ENCODE measurements at places on chromosomes 12 and 14. TPM values are rescaled to one million over a fixed set of nuclear protein-coding genes. Genes with fewer than 3 reads are reported as not detected.

GRCh38 chr12:13534242-13534641 lies 337.7 kb downstream of the EMP1 start:
- peak overlapping the region; percentile 43 for H3K4me3 ChIP-seq
- no peaks in the 10 kb centered on the region for H3K36me3 ChIP-seq
- H3K27me3 ChIP-seq, result no peaks in the 10 kb centered on the region
- H3K27ac ChIP-seq, result no peak overlapping the region

GRCh38 chr14:22380571-22381407 lies 208.2 kb downstream of the DAD1 start:
- H3K4me1 ChIP-seq, result no peaks in the 10 kb centered on the region
- no peaks in the 10 kb centered on the region for H3K36me3 ChIP-seq
- H3K27me3 ChIP-seq, result no peaks in the 10 kb centered on the region

GRCh38 chr12:65477721-65478120 lies 199.2 kb downstream of the MSRB3 start:
- no peak for DNase-seq
- H3K4me3 ChIP-seq, result no peak overlapping the region
- H3K4me1 ChIP-seq, result no peaks in the 10 kb centered on the region
- H3K27me3 ChIP-seq, result no peaks in the 10 kb centered on the region
- H3K27ac ChIP-seq, result no peak overlapping the region

DNA sequence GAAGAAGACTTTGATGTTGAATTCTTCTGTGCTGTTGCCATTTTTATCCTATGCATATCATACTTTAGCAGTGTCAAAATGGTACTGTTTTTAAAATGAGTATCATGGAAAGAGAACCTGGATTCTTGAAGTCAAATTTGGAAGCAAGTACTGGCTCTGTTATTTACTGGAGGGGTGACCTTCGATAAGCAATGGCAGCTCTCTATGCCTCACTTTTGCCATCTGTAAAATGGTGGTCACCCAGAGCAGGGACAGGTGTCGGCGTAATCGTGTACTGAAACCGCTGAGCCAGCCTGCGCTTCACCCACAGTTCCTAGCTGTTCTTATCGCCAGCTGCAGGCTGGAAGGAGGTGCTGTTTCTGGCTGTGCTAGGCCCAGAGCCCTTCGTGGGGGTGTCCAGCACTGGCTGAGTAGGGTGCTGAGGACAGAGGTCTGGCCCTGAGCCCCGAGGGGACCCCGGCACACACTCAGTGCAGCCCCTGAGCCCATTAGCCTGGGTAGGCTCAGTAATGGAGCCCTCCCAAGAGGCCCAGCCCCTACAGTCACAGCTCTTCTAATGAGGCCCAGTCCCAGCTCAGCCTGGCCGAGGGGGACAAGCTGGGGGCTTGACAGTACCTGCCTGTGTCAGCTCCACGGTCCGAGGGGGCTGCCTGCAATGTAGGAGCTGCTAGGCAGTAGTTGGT lies 183.5 kb downstream of the PHETA1 start:
- DNase-seq, result no peak
- no peaks in the 10 kb centered on the region for H3K4me1 ChIP-seq
- H3K27me3 ChIP-seq, result no peaks in the 10 kb centered on the region
- H3K4me3 ChIP-seq, result no peak overlapping the region
- no peaks in the 10 kb centered on the region for H3K36me3 ChIP-seq

DNA sequence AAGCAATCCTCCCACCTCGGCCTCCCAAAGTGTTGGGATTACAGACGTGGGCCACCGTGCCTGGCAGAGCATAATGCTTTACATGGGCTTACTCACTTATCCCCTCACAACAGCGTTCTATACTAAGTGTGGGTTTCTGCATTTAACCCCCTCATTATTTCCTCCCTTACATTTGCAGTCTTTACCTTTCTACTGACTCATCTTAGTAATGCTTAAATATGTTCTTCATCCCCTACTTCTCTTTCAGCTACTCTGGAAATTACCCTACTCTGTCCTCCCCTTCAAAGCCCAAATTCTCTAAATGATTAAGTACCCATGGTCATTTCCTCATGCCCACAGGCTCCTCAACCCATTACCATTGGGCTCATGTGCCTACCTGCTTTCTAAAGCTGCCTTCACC lies 40.7 kb downstream of the NKX2-1 start:
- no peaks in the 10 kb centered on the region for H3K27me3 ChIP-seq
- no peaks in the 10 kb centered on the region for H3K4me1 ChIP-seq
- H3K36me3 ChIP-seq, result no peaks in the 10 kb centered on the region
- no peak overlapping the region for H3K4me3 ChIP-seq

DNA sequence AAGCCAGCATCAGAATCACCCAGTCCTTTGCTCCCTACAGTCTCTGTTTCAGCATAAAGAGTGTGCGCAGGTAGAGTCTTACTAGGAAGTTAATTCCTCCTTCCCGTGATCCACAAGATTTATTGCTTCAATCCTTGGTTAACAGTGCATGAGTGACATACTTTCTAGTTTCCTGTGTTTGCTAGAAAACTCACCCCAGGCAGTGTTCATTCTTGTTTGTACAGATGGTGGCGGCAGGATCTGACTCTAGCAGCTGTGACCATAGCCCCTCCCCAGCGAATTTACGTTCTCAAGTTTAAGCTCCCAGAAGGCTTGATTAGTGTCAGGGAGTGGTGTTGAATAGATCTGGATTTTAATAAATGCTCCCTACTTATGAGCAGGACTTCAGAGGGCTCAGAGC lies 75.9 kb upstream of the ANO2 start:
- H3K27me3 ChIP-seq, result no peaks in the 10 kb centered on the region
- H3K4me3 ChIP-seq, result no peak overlapping the region
- H3K36me3 ChIP-seq, result no peaks in the 10 kb centered on the region
- no peak overlapping the region for H3K27ac ChIP-seq

DNA sequence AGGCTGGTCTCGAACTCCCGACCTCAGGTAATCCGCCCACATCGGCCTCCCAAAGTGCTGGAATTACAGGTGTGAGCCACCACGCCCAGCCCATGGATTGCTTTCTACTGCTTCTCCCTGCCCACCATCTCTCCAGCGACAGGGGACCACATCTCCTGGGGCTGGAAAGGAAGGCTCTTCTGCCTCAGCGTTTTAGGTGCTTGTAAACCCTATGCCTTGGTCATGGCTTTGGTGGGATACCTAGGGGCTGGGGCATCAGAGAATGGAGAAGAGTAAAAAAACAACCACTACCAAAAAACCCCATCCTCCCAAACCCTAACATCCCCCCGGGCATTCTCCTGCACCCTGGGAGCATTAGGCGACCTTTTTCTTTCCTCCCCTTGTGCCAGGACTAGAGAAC lies 1.1 kb upstream of the TMEM121 start:
- no peak overlapping the region for H3K27ac ChIP-seq
- H3K36me3 ChIP-seq, result no peaks in the 10 kb centered on the region
- H3K27me3 ChIP-seq, result peaks cover 4% of the 10 kb centered on the region
- no peak for DNase-seq
- H3K4me3 ChIP-seq, result no peak overlapping the region

GRCh38 chr12:27524839-27525753 lies 1.1 kb downstream of the PPFIBP1 start:
- no peaks in the 10 kb centered on the region for H3K27me3 ChIP-seq
- peak; percentile 73 for DNase-seq
- peak overlapping the region; percentile 93 for H3K4me3 ChIP-seq
- no peaks in the 10 kb centered on the region for H3K36me3 ChIP-seq

- H3K4me1 ChIP-seq, result no peaks in the 10 kb centered on the region
- no peak for DNase-seq
- H3K27ac ChIP-seq, result no peak overlapping the region
- H3K4me3 ChIP-seq, result no peak overlapping the region
- peaks cover 2% of the 10 kb centered on the region for H3K27me3 ChIP-seq
- no peaks in the 10 kb centered on the region for H3K36me3 ChIP-seq
Observed at GRCh38 chr14:61266436-61266835, 14.7 kb downstream of the TMEM30B start.

Gene ALDH6A1
- 38.6 TPM for total RNA-seq

Gene NRXN3
- total RNA-seq, result 0.51 TPM

Gene MANSC1
- total RNA-seq, result 1.3 TPM
